ENCODE measurements at places on chromosomes 3 and 15. TPM values are rescaled to one million over a fixed set of nuclear protein-coding genes. Genes with fewer than 3 reads are reported as not detected.

NR2E3 gene
- total RNA-seq: 0.77 TPM

PIGZ gene
- total RNA-seq: 0.31 TPM

TM4SF4 gene
- total RNA-seq: not detected

SECISBP2L gene
- 54.1 TPM for total RNA-seq

CPN2 gene
- total RNA-seq: not detected

LXN gene
- 7.0 TPM for total RNA-seq

EIF1B gene
- 83.8 TPM for total RNA-seq

NKIRAS1 gene
- 6.9 TPM for total RNA-seq

C3orf20 gene
- not detected for total RNA-seq

SAXO2 gene
- 22.8 TPM for total RNA-seq

C3orf70 gene
- 0.79 TPM for total RNA-seq

AQP9 gene
- not detected for total RNA-seq

ALG1L2 gene
- 5.2 TPM for total RNA-seq

CASR gene
- total RNA-seq: not detected

LRRIQ4 gene
- not detected for total RNA-seq

CDCP1 gene
- 13.5 TPM for total RNA-seq

TRPM7 gene
- total RNA-seq: 46.4 TPM

FANCD2OS gene
- not detected for total RNA-seq

PLOD2 gene
- total RNA-seq: 702 TPM

HMG20A gene
- total RNA-seq: 53.6 TPM

PML gene
- 27.5 TPM for total RNA-seq

MCF2L2 gene
- 205 TPM for total RNA-seq

MYO5C gene
- total RNA-seq: 24.9 TPM

LRRC2 gene
- total RNA-seq: 10.2 TPM

MBNL1 gene
- total RNA-seq: 4.3 TPM

ZNF660 gene
- total RNA-seq: 18.1 TPM

CX3CR1 gene
- not detected for total RNA-seq

BSN gene
- total RNA-seq: 1.7 TPM

CAMK1 gene
- 10.6 TPM for total RNA-seq

PPP1R14D gene
- total RNA-seq: not detected

CAMK2N2 gene
- total RNA-seq: 0.46 TPM

PTPN23 gene
- total RNA-seq: 54.1 TPM

HTR3C gene
- not detected for total RNA-seq

REC114 gene
- total RNA-seq: not detected

KCNMB2 gene
- total RNA-seq: not detected

SMAD6 gene
- total RNA-seq: 150 TPM

SOX14 gene
- total RNA-seq: not detected

RAB7A gene
- 206 TPM for total RNA-seq

SLC6A1 gene
- total RNA-seq: 3.6 TPM

MESP2 gene
- 0.20 TPM for total RNA-seq

ARPP21 gene
- 0.68 TPM for total RNA-seq

CFAP100 gene
- 0.66 TPM for total RNA-seq

ACP3 gene
- 24.6 TPM for total RNA-seq

KBTBD13 gene
- total RNA-seq: not detected

CCR2 gene
- total RNA-seq: not detected

SPTBN5 gene
- total RNA-seq: 2.0 TPM

TGM4 gene
- total RNA-seq: not detected
